H9 (cell line): ENCODE measurements at places on chromosomes 5 and 9.

DNA sequence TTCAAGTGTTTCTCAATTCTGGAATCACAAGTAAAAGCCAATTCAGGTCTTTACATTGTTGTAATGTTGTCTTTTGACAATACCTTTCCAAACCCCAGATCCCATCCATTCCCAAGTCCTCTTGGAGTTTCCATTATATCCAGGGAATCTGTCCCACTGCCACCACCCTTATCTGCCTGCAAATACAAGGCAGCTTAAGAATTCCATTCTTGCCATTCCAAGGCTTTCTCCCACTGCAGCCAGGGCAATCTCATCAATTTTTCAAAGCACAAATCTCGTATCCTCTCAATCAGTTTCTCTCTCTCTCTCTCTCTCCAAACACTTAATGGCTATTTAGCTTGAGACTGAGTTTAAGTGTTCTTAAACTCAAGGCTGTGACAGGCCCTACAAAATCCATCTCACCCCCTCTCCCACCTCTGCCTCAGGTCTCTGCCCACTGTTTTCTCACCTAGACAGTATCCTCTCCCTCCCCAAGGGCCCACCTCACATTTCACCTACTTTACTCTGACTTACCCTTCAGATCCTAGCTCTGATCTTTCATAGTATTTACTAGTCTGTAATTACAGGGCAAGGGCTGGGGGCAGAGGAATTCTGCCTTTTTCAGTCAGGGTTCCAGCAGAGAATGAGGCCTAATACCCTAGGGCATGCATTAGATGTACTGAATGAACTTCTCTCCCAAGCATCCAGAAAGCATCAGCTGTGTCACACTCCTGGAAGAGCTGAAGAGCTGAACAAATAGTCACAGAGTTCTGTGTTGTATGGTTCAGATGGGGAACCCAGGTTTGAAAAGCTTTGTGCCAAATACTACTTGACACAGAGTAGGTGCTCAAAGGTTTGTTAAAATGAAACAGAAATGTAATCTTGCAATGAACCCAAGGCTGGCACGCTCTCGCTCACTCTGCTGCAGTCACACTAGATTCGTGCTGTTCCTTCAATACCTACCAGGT lies 46.0 kb downstream of the RAPGEF1 start:
- no peak for DNase-seq

GRCh38 chr9:89980600-89980999 lies 375.8 kb downstream of the GADD45G start:
- no peak for DNase-seq

DNA sequence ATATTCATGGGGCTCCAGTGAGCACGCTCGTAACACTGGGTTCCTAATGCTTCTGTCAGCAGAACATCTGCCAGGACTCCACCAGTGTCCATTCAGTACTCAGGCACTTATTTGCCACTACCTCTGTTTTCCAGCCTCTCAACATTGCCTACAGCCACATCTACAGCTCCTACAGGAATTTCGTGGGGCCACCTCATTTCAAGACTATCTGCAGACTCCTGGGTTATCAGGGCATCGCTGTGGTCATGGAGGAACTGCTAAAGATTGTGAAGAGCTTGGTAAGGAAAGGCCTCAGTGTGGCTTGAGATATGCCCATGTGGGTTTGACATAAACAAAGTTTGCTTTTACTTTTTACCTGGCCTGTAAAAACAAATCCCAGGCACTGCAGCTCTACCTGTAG lies 92.9 kb downstream of the CYFIP2 start:
- no peak for DNase-seq

GRCh38 chr9:109893241-109893640 lies 113.2 kb downstream of the PALM2AKAP2 start:
- DNase-seq, result no peak

GRCh38 chr5:149677731-149678130 lies 52.4 kb upstream of the PPARGC1B start:
- no peak for DNase-seq

DNA sequence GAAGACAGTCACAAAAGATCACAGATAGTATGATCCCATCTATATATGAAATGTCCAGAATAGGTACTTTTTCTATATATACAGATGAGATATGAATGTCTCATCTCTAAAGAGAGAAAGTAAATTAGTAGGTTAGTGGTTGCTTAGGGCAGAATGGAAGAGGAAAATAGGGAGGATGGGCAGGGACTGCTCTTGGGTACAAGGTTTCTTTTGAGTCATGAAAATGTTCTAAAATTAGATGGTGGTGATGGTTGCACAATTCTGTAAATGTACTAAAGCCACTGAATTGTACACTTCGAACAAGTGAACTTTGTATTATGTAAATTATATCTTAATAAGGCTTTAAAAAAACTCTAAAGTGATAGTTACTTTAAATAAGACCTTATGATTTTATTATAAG lies 59.6 kb upstream of the GRAMD2B start:
- no peak for DNase-seq

- DNase-seq, result no peak
These were observed 97.2 kb downstream of the MVB12B start for GRCh38 chr9:126423916-126424185.

GRCh38 chr5:131185523-131186104 lies 14.9 kb downstream of the LYRM7 start:
- DNase-seq, result no peak

- DNase-seq, result peak; percentile 44
These were observed 680 bp upstream of the LPCAT1 start for GRCh38 chr5:1524481-1524798.

DNA sequence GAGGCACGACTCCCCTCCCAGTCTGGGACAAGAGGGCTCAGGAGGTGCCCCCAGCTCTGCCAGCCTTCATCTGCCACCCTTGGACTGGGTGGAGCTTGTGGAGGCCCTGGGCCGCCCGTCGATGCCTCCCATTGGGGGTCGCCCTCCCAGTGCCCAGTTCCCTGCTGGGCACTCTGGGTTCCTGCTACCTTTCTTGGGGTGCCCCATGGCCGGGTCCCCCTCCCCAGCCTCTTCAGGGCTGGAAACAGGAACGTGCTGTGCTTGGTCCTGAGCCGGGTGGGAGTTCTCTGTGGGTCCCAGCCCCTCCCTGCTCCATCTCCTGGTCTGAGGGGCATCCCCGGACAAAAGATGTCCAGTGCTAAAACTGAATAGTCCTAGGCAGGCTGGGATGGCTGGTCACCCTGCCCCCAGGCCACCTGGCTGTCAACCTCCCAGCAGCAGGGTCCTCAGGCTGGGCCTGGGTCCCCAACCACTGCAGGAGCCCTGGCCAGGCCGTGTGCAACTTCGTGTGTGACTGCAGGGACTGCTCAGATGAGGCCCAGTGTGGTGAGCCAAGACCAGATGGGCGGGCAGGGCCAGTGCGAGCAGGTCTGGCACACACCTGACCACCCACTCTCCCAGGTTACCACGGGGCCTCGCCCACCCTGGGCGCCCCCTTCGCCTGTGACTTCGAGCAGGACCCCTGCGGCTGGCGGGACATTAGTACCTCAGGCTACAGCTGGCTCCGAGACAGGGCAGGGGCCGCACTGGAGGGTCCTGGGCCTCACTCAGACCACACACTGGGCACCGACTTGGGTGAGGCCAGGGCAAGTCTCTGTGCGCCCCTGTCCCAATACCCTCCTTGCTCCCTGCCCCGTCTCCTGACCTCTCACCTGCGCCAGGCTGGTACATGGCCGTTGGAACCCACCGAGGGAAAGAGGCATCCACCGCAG lies 784 bp downstream of the MAMDC4 start:
- no peak for DNase-seq

DNA sequence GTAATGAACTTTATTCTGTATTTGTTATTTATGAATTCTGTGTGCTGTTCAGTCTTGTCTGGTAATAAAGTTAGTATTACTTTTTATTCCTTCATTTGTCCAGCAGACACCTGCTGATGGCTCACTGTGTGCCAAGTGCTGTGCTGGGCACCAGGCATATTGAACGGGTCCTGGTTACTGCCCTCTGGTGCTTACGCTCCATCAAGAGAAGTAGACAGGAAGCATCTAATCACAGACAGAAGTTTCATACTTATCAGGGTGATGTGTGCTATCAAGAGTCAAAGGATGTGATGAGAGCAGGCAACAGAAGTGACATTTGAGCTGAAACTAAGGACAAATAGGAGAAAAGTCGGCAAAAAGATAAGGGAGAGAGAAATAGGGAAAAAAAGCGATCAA lies 153.1 kb downstream of the FGF1 start:
- no peak for DNase-seq

GRCh38 chr9:134366223-134367031 lies 40.2 kb downstream of the RXRA start:
- DNase-seq, result no peak

DNA sequence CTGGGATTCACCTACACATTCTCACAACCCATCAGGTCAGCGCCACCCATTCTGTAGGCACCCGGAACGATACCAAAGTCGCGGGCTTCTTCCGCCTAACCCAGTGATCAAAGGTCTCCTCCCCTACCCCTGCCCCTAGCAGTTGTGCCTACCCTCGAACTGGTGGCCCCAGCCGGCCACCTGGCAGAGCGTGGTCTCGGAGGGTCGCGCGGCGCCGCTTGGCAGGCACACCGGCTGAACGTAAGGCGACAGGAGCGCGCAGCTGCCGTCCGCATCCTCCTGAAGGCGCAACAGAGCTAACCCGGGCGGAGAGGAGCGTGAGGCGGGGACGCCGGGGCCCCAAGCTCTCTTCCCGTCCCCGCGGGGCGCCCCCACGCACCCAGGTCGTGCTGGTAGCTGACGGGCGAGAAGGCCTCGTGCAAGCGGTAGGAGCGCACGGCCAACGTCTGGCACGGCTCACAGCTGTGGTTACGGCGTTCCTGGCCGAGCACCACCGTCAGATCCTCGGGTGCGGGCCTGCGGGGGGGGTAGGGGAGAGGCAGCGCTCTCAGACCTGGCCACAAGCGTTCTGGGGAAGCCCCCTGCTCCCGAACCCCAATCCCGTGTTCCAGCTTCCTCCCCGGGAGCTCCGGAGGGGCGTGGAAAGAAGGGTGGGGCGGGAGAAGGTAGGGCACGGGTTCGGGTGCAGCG lies 2.8 kb upstream of the PFN3 start:
- DNase-seq, result peak; percentile 72

DNA sequence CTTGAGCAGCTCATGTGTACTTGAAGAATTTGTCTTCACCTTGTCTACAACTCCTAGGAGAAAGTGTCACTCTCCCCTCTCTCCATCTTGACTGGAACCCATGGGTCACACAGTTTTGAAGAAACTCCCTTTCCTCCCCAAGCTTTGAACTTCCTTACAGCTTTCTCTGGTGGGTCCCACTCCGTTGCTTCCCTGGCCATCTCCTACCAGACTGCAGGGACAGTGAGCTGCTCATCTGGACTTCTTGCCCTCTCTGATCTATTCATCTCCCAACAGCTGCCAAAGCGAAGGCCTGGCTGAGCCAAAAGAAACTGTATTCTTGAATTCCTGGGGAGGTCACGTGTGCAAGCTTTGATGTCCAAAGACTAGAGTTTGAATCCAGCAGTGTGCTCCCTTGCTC lies 22.7 kb upstream of the CXCL14 start:
- DNase-seq, result no peak

- DNase-seq, result no peak
These were observed 36.0 kb upstream of the FBN2 start for GRCh38 chr5:128574041-128574440.

DNA sequence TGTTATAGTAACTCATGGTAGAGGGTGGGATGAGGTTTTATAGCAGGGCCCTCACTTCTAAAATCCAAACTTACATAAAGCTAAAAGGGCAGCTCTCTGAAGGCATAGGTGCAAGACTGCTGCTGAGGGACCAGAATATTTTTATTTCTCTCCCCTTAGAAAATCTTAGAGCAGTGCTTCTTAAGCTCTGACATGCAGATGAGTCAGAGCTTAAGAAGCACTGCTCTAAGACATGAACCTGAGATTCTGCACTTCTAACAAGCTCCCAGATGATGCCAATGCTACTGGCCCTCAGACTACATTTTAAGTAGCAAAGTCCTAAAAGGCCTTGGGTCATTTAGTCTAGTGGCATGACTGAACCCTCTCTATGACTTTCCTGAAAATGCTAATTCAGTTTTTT lies 97.6 kb upstream of the SPRY4 start:
- no peak for DNase-seq
